ENCODE measurements at places on chromosomes 4 and X.

DNA sequence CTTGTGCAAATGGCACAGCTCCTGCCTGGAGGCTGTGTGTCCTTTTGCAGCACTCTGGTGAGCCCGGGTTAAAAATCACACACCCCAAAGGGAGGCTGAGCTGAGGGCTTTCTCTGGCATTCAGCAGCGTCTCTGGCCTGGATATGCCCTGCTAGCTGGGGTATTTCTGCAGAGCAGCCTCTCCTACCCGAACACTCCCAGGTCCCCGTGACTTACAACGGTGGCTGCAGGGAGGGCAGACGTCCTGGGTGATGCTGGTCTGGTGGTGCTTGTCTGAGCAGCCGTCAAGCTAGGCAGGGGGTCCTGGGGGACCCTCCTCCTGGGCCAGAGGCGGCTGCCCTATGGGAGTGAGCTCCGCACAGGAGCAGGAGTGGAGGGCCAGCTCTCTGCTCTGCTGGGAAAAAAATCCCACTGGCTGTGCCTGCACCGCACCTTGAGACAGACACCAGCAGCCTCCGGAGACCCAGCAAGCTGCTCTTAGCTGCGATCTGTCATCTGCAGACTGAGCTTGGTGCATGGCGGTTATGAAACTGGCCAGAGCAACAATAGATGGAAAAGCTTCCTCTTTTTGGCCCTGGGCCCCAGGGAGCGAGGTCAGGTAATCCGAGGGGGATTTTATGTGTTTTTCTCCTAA lies 41.3 kb upstream of the ASMTL start:
- DNase-seq: no peak

DNA sequence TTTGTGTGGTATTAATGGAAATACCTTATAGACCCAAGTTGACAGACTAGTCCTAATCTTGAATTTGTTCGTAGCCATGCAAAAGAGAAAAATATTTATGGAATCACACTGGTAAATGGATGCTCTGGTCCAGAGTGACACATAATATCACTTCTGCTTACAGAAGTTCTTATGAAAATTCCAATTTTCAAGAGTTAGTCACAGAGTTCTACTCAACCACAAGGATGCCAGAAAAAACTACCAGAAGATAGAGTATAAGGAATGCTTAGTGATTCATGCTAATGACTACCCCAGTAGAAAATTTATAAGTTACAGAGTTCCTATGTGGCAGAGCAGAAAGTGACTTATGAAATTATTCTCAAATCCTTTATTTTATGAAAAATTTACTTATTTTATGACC lies 1384.8 kb downstream of the FAM133A start:
- no peak for DNase-seq

DNA sequence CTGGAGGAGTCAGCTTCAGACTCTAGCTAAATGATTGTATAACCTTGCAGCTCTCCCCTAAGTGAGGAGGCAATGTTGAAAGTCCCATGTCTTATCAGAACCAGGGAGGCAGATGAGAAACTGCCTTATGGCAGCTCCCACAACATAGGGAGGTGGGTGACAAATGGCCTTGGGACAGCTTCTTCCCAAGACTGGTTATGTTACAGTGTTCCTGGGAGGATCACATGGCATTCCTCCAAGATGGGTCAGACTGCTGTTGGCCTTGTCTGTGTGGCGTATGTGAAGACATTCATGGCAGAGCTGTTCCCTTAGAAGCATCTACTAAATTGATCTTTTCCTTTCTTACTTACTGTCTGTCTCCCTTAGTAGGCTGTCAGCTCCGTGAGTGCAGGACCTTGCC lies 42.0 kb downstream of the HPRT1 start:
- DNase-seq: no peak

DNA sequence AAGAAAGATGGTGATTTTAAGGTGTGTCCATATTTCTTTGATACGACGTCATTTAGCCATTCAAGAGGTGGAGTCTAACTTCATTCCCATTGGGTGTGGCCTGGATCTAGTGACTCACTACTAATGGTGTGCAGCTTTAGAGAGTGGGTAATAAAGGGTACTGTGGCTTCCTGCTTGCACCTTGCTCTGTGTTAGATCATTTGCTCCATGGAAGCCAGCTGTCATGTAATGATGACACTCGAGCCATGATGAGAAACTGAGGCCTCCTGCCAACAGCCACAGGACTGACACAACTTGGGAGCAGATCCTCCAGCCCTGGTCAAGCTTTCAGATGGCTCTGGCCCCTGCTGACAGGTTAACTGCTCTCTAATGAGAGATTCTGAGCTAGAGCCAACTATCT lies 82.0 kb downstream of the UNC5C start:
- no peak for DNase-seq

DNA sequence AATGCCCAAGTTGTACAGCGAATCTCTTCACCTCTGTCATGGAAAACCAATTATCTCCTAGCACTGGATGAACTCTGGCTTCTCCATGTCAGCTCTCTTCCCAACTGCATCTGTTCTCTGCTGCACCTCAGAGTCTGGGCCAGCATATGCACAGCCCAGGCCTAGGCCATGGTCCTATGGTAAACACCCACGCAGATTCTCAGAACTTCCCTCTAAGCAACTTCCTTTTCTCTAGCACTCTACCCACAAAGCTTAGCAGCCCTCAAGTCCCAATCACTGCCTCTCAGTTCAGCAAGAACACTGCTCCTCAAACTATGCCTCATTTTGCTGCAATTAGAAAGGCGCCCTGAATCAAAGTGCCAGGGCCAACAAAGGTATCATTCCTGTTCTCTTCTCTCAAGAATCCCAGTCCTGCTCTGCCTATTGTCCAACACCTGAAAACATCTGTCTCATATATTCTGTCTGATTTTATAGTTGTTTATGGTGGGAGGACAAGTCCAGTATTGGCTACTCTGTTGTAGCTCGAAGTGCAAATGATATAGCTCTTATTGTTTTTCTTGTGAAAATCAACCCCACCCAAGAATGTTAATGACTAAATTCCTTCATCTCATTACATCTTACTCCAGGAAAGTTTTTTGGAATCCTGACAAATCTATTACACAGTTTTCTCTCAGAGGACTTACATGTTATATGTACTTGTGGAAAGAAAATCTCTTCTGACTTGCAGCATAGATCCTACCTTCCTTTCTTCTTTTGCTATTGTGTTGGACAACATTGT lies 85.4 kb downstream of the DCHS2 start:
- DNase-seq: no peak

- DNase-seq: no peak
These were observed 39.3 kb downstream of the ELF2 start for GRCh38 chr4:139137763-139138162.

All from activated T-cell treated with anti-CD3 and anti-CD28 coated beads for 4 hours (primary cell).